ENCODE measurements at places on chromosomes 7 and 10.

DNA sequence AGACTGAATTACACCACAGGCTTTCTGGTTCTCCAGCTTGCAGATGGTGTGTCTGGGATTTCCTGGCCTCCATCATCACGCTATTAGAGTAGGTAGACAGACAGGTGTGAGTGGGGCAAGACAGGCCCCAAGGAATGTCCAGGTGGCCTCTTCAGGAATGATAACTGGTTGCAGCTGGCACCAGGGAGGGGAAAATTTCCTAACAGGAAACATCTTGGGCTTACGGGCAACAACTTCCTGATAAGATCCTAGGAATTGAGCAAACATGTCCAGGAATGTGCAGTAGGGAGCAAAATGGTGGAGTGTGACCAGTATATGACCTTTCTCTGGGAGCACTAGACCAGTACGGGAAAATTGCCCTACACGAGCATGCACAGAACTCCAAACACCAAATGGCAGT, 11.3 kb downstream of the XRCC2 start:
- DNase-seq, result no peak

DNA sequence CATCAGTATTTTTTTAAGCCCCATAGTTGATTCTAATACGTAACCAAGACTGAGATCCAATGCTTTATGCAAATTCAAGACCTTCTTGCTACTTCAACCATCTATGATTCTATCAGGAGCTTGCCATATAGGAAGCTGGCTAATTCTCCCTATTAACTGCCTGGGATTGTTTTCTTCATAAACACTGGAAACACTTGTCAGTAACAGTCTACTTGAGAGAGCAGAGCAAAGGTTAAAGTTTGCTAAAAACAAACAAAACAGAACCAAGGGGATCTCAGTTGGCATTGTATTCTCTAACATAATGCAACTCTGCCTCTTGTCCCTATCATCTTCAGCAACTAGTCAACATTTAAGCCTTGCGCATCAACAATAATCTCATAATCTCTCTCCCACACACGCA, 21.0 kb upstream of the PTPN12 start:
- no peak for DNase-seq

DNA sequence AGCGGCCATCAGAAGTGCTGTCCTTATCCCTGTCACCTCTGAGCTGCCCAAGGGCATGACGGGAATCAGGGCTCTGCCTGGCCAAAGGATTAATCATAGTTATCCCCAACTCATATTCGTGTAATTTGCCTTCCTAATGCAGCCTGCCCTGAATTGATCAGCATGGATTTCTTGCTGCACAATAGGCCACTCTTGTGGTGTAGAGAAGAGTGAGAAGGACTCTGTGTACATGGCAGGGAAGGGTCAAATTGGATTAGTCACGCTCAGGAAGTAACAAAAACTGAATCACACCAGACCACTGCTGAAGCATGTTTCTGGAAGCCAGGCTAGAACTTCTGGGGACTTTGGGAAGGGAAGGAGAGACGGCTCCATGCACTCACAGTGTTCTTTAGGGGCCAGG, 227.0 kb downstream of the BUB3 start:
- DNase-seq, result no peak

DNA sequence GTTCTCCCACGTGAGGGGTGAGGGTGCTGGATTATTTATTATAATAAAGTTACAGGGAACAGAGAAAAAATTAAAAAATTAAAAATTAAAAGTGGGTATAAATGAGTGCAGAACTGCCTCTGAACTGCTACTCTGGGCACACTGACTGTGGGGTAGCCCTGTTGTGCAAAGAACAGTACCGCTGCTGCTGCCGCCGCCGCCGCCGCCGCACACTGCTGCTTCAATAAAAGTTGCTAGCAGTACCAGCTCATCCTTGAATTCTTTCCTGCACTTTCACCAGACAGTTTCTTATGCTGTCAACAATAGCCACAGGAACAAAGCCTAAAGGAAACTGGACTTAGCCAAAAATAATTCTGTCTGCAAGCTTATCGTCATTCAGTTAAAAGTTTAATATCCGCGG, 72.1 kb downstream of the GCC1 start:
- no peak for DNase-seq

- no peak for DNase-seq
These were observed 88.9 kb upstream of the KLF6 start for GRCh38 chr10:3873728-3874461.

- no peak for DNase-seq
These were observed 21.0 kb downstream of the UCMA start for GRCh38 chr10:13213163-13213562.

All from activated CD4-positive, alpha-beta memory T cell treated with anti-CD3 and anti-CD28 coated beads for 36 hours (primary cell).